CD4-positive, alpha-beta T cell treated with Interleukin-4 for 1 hour (primary cell): ENCODE measurements at places on chromosomes 3 and 15.

- DNase-seq, result no peak
These were observed 163.1 kb downstream of the ZNF385D start for GRCh38 chr3:21587894-21588293.

- DNase-seq, result no peak
These were observed 1114.5 kb downstream of the EPHA3 start for GRCh38 chr3:90221900-90222299.

- DNase-seq, result peak; percentile 51
These were observed 701 bp downstream of the SGO1 start for GRCh38 chr3:20185331-20185678.

GRCh38 chr3:127538569-127538968 lies 52.0 kb downstream of the TPRA1 start:
- DNase-seq, result no peak

GRCh38 chr15:57079931-57080620 lies 161.6 kb downstream of the TCF12 start:
- DNase-seq, result no peak

DNA sequence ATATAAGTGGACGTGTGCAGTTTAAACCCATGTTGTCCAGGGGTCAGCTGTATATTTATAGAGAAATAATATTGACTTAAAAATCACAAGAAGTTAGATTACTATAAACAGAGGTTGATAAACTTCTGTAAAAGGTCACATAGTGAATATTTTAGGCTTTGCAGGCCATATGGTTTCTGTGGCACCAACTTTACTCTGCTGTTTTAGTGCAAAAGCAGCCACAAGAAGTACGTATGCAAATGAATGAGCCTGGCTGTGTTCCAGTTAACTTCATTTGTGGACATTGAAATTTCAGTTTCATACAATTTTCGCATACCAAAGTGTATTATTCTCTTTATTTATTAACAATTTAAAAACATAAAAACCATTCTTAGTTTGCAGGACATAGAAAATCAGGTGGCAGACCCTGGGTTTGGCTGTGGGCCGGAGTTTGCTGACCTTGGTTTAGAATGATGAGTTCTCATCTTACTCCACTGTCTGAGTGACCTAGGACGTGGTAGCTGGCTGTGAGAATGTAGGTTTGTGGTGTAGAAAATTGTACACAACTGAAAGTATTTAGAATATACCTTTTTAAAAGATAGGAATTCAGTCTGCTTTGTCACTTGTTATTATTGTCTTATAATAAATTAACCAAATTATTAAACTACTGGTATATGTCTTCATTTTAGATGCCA lies 16.3 kb downstream of the FAN1 start:
- no peak for DNase-seq

DNA sequence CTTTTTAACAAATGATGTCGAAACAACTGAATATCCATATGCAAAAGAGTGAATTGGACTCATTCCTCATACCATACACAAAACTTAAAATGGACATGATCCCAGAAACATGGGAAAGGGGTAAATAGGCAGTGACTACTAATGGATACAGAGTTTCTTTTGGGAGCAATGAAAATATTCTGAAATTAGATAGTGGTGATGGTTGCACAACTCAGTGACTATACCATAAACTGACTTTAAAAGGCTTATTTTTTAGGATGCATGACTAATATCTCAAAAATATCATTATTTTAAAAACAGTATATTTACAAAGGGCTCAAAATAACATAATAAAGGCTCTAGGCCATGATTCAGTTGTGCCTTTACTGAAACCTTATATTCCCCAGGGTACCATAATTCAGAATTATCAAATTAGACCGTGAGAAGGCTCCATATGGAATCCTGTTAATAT lies 16.3 kb upstream of the ATP13A3 start:
- DNase-seq, result no peak

DNA sequence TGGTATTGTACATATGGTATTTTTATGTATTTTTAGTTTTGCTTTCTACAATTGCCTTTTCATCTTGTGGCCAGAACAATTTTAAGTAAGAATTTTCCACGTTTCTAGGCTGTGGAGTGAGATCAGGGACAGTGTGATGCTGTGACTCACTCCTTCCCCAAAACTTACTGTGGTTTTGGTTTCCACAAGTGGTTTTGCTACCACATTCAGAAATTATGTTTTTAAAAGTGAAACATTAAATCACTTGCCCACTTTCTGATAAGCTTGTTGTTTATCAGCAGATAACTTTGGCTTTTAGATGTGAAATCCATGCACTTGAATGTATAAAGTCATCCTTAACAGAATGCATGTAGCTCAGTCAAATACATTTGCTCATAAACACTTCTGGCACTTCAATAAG lies 192.2 kb upstream of the THRB start:
- no peak for DNase-seq

DNA sequence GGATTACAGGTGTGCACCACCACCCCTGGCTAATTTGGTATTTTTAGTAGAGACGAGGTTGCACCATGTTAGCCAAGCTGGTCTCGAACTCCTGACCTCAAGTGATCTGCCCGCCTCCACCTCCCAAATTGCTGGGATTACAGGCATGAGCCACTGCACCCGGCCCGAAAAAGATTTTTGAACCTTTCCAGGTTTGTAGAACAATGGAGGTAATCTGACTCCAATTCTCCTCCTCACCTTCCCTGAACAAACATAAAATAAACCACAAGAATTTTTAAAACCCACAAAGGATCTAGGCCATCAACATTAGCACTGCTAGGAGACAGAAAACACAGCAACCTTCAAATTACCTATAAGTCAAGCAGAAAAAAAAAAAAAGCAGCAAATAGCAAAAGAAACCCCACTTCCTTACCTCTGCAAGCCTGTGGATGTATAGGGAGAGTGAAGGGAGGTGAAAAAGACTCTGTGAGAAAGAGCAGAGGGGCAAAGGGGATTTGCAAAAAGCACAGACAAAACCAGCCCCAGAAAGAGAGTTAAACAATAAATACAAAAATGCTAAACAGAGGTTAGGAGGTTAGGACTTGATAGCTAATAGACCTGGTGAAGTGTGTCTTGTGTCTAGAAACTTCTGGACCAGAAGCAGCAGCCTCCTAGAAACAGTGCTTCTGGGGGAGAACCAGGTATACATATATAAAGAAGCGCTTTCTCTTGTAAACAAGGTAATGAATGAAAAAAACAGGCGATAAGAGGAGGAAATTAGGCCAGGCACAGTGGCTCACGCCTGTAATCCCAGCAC lies 32.1 kb downstream of the TFDP2 start:
- no peak for DNase-seq

GRCh38 chr3:9784965-9785364 lies 7.3 kb downstream of the TADA3 start:
- DNase-seq, result no peak

- no peak for DNase-seq
These were observed 32.3 kb downstream of the FSTL1 start for GRCh38 chr3:120418446-120418845.

GRCh38 chr3:177563792-177564191 lies 366.5 kb upstream of the TBL1XR1 start:
- no peak for DNase-seq

- DNase-seq, result no peak
These were observed 28.9 kb downstream of the ALDH1A2 start for GRCh38 chr15:58036579-58036978.

DNA sequence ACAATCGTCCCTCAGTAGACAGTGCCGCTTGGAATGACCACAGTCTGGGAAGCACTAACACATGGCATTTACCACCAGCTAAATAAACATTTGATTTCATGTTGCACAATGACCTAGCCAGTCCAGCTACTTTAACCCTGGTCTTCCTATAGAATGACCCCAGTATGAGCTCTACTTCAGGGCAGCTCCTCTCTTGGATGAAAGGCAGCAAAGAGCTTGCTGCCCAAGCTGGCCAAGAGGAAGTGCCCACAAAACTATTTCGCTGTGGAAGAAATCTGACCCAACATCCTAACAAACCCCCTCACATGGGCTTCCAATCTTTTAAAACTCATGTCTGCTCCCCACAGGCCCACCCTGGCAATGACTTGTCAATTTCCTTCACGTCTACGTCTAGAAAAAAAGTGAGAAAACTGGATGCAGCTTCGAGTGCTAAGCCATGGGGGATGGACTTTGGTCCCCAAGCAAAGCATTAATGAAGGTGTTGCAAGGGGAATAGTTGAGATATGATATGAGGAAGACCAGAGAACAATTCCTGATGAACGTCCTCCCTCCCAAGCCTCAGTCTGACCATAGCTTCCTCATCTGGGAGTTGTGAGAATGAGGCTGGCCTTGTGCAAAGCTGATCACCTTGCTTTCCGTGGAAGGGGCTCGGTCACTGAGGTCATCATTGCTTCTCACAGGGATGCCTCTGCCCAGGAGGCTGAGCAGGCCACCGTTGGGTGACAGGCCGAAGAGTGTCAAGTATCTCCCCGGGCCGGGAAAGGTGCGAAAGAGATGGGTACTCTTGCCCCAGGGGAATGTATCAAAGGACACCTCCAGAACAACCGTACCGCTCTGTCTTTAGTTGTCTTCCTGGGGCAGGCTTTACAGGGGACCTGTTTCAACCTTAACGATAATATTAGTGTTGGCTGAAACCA lies 964 bp downstream of the SLC25A20 start:
- no peak for DNase-seq
